Stimulated activated CD8-positive, alpha-beta memory T cell treated with anti-CD3 and anti-CD28 coated beads, Interleukin-7, amount 100 ng/mL, for 1 hour (primary cell): ENCODE measurements at places on chromosomes 5 and 9.

GRCh38 chr9:125867751-125868415 is 120.7 kb downstream of the PBX3 start:
- no peak for DNase-seq

DNA sequence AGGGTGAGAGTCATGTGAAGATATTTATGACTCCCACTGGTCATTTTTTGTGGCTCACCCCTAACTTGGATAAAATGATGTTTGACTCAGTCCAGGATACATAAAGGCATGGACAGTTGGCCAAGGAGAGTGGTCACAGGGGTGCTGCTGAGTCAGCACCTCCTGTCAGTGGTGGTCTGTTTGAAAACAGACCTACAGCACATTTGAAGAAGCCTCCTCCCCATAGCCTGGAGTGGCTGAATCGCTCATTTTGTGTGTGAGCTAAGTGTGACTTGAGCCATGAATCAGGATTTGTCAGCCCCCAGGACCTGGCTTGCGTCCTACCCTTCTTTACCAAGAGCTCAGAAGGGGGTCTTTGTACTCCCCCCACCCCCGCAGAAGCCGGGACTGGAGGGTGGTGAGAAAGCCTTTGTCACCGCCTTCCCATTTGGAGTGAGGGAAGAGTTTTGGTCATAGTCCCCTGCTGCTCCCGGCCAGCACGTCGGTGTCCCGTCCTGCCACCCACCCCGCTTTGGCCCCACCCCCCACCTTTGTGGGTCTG is 35.6 kb downstream of the TRIO start:
- no peak for DNase-seq

- DNase-seq = no peak
These were observed 24.4 kb downstream of the BHMT start for GRCh38 chr5:79135790-79136553.

DNA sequence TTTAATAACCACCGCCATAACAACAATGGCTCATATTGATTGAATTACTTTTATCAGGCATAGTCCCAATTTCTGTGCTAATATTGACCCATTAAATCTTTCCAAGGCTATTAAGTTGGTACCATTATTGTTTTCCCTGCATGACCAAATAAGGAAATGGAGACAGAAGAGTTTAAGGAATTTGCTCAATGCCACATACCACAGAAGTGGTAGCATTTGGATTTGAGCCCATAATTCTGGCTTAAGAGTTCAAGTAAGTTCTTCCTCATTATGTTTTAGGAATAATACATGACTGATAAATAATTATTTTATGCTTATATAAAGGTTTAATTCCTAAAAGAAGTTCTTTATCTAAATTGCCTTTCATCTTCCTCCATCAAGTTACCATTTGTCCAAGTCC is 43.4 kb upstream of the HAPLN1 start:
- no peak for DNase-seq

DNA sequence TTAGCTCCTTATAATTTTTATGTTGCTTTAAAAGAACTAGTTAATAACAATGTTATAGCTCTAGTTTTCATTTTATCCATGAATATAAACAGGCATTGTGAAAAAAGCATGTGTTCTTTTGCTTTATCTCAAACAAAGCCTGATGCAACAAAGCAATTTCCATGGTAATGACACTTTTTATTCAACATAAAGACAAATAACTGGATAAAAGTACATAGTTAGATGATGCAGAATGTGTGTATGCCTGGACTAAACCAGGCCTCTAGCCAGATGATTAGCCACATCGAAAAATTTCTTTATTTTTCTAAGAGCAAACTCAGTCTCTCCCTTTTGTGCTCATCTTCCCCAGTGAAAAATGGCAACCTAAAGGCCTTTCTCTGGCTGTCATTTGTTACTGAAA is 125.6 kb upstream of the TARS1 start:
- DNase-seq = no peak
